ENCODE measurements at places on chromosomes 4 and X.

DNA sequence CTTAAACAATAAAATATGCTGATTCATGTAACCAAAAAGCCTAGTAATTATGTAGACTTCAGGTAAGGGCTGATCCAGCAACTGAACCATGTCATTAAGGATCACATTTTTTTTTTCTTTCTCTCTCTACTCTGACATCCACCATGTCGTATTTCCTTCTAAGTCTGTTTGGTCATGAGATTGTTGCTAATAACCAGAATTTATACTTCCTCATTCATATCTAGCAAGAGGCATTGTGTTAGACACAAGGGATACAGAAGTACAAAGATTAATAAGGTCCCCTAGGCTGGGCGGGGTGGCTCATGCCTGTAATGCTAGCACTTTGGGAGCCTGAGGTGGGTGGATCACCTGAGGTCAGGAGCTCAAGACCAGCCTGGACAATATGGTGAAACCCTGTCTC lies 24.1 kb downstream of the PHEX start:
- no peak for DNase-seq

- DNase-seq = no peak
These were observed 106.9 kb downstream of the C4orf51 start for GRCh38 chr4:145786830-145787229.

DNA sequence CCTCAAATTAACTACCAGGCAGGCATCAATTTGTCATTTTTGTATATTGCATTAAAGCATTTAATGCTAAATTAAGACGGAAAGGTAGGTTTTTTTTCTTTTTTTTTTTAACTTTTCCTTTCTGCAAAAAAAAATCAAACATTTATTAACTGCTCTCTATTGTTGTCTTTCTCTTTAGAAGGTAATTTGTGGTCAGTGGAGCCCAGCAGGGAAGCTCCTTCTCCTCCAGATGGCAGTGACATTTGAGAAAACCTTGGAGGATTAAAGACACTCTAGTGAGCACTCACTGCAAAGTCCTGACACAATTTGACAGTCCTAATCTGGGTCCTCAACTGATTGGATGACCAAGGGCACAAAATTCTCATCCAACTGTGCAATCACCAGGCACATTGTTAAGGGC lies 102.4 kb downstream of the SLIT2 start:
- DNase-seq = no peak

- DNase-seq = no peak
These were observed 481.0 kb downstream of the BCOR start for GRCh38 chrX:39616731-39617130.

GRCh38 chr4:149549911-149550310 lies 265.7 kb downstream of the IQCM start:
- no peak for DNase-seq

DNA sequence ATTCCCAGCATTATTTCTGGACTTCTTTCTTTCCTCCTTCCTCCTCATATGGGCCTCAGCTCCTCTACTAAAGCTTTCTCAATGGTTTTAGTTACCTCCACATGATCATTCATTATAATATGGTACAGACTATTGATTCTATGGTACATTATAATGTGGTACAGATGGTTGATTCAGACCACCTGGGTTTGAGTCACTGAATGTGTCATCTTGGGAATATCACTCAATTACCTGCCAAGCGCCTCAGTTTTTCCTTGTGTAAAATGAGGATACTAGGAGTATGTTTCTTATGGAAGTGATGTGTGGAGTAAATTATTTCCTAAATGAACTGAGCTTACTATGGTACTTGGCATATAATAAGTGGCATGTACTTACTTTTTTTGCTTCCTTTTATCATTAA lies 27.7 kb downstream of the SLIT2 start:
- DNase-seq = no peak

- no peak for DNase-seq
These were observed 51.3 kb upstream of the MAP3K15 start for GRCh38 chrX:19566359-19567222.

DNA sequence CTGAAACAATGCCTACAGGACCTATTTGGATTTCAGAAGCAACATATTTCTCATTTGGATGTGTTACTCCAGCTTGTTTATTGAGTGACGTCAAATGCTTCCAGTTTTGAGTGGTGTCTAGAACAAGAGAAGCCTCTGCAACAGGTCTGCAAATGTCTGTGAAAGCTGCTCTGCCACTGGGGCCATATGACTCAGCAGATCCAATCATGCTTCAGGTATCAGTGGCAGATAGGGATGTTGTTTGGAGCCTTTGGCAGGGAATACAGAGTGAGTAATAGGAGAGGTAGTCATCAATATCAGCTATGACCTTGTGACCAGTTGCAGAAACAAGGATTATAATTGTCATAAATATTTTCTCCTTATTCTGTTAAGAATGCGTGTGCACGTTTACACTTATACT lies 141.1 kb upstream of the ZXDA start:
- no peak for DNase-seq
